Neural progenitor cell (in vitro differentiated cells): ENCODE measurements at places on chromosomes 4 and X.

DNA sequence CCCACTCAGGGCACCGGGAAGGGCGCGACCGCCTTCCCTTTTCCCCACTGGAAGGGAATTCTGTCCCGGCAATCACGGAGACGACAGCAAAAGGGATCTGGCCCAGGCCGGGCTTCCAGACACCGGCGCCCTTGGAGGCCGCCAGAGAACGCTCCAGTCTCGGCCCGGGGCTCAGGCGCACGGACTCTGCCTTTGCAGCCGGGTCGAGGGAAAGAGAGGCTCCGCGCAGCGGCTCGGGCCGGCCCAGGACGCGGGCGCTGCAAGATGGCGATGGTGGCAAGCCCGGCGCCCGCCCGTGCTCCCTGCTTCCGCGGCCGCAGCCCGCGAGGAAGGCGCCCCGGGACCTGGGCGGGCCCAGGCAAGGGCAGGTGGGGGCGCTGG, 1.1 kb downstream of the CTBP1 start:
- no peak for DNase-seq

DNA sequence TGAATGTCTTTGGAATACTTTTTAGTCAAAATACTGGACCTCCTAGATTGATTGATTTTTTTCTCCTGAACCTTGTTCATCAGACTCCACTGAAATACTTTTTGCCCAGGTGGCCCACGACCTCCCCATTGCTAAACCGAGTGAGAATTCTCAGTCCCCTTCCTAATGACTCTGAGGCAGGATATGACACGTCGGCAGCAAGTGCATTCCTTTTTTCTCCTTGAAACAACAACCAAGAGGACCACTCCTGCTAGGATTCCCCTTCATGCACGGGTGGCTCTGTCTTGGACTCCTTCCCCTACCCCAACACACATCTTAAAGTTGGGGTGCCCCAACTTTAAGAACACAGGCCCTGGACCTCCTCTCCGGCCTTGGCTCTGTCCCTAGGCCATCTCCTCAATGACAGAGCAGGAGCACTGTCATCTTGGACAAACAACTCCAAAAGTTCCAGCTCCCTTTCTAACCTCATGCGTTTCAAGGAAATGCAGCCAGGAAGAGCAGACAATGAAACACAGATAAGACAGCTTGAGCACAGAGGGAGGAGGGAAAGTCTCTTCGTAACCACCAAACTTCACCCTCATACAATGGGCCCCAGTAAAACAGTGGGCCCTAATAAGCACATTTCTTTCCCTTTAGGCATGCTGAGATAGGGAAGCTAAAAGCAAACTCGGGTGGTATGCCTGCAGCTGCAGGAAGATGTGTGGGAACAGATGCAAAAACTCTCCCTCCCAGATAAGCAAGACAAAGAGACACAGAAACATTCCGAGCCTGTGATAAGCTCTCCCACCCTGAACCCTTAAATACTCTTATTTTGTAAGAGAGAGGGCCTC, 33.9 kb downstream of the ZBTB49 start:
- DNase-seq: no peak

- DNase-seq: no peak
Measured at GRCh38 chrX:9873360-9873759, 87.1 kb downstream of the SHROOM2 start.

- DNase-seq: no peak
Measured at GRCh38 chrX:47112316-47112954, 32.1 kb downstream of the NDUFB11 start.

DNA sequence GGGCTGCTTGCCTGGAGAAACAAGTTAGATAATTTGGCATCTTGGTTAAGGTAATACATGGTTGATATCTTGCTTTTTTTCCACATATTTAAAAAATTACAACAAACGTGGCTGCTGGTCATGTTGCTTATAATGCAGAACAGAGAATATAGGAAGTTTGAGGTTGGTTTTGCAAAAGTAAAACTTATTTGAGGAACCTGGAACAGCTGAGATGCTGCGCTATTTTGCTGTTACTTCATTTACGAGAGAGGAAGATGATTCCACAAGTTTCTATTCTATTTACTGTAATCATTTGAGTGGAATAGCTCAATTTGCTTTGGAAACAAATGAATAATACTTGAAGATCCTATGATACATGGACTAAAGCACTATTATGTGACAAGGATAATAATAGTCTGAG, 118.9 kb downstream of the TMA16 start:
- DNase-seq: no peak

DNA sequence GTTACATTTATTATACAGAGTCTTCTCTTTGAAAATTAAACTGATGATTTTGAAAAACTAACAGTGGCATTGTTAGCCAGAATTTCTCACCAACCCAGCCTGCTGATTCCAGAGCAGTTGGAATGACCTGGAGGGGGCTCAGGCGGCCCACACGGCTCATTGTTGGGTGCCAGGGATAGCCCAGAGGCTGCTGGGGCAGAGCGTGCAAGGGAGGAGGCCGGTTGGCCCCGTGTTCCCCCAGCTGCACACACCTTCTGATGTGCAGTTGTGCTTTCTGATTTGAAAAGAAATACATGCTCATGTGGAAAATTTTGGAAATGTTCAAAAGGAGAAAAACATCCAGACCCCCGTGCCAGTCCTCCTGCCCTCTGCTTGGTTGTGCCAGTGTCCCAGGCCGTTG, 20.6 kb downstream of the WFS1 start:
- no peak for DNase-seq

- no peak for DNase-seq
Measured at GRCh38 chr4:23763559-23763958, 126.3 kb downstream of the PPARGC1A start.

GRCh38 chrX:55695227-55696018, 22.1 kb upstream of the RRAGB start:
- no peak for DNase-seq

- peak; percentile 14 for DNase-seq
Measured at GRCh38 chrX:33129607-33130006, 81.7 kb downstream of the DMD start.

DNA sequence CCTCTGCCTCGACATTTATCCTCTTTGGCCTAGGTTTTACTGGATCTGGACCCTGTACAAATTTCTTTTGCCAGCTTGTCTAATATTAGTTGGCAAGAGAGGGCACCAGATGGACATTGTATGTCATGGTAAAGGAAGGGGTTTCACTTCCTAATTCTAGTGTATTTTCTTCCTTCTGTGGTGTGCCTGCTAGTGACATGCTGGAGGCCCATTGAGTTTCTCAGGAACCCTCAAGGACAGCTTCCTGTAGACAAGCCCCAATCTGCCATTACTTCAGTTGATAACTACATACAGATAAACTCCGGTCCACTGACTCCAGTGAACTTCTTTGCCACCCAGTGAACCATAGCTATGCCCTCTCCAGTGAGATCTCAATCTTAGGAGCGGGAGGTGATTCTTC, 116.9 kb downstream of the STPG2 start:
- no peak for DNase-seq

- peak; percentile 28 for DNase-seq
Measured at GRCh38 chrX:40157228-40158035, 59.7 kb upstream of the BCOR start.

- DNase-seq: no peak
Measured at GRCh38 chr4:76208005-76208765, 5.4 kb downstream of the SCARB2 start.

- no peak for DNase-seq
Measured at GRCh38 chr4:86498863-86499166, 95.3 kb upstream of the PTPN13 start.

DNA sequence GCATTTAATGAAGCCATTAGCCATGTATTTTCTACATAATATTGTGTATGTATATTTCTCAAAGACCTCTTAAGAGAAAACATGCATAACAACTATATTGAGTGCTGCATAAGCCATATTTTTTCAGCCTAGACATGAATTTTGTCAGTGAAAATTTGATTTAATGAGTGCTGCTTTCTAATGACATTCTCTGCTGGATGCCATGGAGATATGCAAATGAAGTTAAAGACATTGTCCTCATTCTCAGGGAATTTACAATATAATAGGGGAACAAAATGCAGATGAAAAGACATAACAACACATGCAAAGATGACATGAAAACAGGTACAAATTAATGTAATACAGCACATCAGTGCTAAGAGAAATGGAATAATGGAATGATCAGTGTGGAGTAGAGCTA, 118.7 kb downstream of the ATOH1 start:
- no peak for DNase-seq

- DNase-seq: no peak
Measured at GRCh38 chr4:24024605-24025004, 134.8 kb upstream of the PPARGC1A start.

- DNase-seq: no peak
Measured at GRCh38 chr4:5660185-5660584, 48.2 kb downstream of the EVC2 start.

DNA sequence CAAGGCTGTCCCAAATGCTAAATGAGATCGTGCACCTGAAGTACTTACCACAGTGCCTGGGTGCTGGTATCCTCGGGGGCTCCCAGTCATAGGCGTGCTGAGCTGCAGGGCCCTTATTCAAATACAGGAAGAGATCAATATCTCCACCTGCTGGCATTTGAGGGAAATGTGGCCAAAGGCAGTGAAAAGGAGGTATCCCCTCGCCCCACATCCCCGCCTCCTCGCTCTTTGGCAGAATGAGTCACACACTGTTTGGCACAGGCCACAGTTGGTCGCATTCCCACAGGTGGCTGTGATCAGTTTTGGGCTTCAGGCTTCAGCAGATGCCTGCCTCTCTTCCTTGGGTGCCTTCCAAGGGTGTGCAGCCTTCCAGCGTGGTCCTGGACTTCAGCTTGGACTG, 28.4 kb downstream of the ZNF185 start:
- DNase-seq: peak; percentile 59

GRCh38 chr4:24884902-24885301, 27.9 kb downstream of the CCDC149 start:
- no peak for DNase-seq

GRCh38 chr4:56659946-56660345, 21.1 kb downstream of the HOPX start:
- no peak for DNase-seq

DNA sequence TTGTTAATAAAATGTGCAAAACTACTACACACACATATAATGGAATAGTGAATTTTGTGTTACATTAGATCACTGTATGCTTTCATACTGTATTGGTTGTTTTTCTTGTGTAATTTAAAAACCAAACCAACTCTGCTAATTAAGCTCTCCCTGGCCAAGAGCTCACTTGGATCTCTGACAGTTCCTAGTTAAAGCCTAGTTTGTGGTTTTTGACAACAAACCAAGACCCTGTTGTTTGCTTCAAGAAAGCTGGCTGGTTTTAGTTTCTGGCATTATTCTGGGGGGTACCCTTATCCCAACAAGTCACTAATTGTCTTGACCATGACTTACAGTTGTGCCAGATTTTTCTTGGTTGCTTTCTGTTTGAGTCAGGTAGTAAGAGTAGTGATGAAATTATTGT, 121.4 kb upstream of the CXorf66 start:
- no peak for DNase-seq

DNA sequence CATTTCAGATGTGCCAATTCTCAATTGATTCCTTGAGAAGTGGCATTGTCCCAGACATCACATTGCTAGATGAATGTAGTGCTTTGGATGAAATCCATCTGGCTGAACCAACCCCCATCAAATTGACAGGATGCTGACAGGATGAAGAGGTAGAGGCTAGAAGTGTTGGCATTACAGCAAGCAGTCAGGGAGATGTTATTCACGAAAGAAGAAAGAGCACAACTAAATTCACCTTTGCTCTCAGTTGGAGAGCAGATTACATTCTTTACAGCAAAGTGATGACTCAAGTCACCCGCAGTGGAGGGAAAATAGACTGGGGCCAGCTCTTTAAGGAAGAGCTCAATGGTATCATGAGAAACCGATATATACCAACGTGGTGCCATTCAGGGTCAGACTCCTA, 259.6 kb downstream of the C4orf33 start:
- DNase-seq: peak; percentile 34

GRCh38 chr4:1017706-1018105, 6.3 kb downstream of the FGFRL1 start:
- no peak for DNase-seq

GRCh38 chr4:188603646-188604045, 464.4 kb downstream of the TRIML1 start:
- DNase-seq: no peak
